ENCODE measurements at places on chromosomes 16 and 17.

GRCh38 chr17:67221062-67221998 lies 23.7 kb downstream of the HELZ start:
- DNase-seq: no peak

DNA sequence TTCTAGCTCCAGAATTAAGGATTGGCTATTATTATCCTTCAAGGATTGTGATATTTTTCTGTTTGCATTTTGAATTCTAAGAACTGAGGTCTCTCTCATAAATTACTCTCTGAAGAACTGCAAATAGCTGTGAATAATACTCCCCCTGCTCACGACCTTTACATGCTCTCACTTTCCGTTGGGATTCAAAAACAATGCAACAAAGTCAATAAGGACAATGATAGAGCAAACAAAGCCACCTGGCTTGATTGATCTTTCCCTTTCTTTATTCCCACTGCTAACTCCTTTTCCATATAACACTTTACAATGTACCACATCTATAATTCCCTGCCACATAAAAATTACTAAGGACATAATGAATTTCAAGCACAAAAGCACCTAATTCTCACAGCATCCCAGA lies 523.0 kb upstream of the CA10 start:
- DNase-seq: no peak

GRCh38 chr16:50567651-50568050 lies 19.5 kb downstream of the NKD1 start:
- DNase-seq: no peak

DNA sequence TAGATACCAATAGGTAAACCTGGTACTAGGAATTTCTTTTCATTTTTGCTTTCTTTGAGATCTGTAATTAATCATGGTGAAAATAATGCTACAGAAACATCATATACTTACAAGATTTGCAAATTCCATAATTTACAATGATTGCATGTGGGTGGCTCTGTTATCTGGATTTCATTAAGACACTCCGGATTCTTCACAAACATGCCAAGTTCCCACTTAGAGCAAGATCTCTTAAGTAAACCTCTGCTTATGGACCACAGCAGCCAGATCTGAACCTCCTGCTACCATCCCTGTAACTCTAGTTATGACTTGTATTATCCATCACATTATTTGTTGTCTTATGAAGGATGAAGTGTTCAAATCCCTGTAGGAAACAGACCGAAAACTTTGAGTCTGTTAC lies 424.7 kb downstream of the CDH13 start:
- no peak for DNase-seq

DNA sequence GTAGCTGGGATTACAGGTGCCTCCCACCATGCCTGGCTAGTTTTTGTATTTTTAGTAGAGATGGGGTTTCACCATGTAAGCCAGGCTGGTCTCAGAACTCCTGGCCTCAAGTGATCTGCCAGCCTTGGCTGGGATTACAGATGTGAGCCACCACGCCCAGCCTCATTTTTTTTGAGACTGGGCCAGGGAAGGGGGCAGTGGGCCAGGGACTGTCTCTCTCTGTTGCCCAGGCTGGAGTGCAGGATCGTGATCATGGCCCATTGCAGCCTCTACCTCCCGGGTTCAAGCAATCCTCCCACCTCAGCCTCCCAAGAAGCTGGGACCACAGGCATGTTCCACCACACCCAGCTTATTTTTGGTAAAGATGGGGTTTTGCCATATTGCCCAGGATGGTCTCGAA lies 16.0 kb downstream of the RSL1D1 start:
- DNase-seq: no peak

DNA sequence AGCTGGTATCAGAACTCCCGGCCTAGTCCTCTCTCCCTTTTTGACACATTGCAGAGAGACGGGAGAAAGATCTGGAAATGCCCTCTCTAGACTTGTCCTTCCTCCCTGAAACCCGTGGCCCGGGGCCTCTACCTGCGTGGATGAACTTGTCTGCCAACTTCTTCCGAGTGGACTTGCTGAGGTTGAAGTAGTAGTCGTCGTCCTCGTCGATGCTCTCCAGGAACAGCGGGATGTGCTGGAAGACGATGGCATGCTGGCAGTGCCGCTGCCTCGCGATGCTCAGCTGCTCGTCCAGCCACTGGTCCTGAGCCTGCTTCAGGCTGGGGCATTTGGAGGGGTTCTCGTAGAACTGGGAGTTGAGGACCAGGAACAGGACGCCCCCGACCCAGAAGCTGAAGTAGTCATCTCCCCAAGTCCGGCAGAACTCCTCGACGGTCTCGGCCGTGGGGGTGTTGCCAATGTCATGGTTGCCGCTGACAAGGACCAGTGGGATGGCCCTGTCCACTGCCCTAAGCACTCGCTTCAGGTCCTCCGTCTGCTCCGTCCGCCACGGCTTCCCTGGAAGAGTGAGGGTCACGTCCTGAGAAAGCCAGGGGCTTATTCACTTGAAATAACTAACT lies 99.1 kb downstream of the CPPED1 start:
- DNase-seq: no peak

GRCh38 chr17:73436954-73437353 lies 125.2 kb upstream of the CDC42EP4 start:
- no peak for DNase-seq

- peak; percentile 8 for DNase-seq
Measured at GRCh38 chr17:77725846-77726245, 232.7 kb upstream of the TNRC6C start.

DNA sequence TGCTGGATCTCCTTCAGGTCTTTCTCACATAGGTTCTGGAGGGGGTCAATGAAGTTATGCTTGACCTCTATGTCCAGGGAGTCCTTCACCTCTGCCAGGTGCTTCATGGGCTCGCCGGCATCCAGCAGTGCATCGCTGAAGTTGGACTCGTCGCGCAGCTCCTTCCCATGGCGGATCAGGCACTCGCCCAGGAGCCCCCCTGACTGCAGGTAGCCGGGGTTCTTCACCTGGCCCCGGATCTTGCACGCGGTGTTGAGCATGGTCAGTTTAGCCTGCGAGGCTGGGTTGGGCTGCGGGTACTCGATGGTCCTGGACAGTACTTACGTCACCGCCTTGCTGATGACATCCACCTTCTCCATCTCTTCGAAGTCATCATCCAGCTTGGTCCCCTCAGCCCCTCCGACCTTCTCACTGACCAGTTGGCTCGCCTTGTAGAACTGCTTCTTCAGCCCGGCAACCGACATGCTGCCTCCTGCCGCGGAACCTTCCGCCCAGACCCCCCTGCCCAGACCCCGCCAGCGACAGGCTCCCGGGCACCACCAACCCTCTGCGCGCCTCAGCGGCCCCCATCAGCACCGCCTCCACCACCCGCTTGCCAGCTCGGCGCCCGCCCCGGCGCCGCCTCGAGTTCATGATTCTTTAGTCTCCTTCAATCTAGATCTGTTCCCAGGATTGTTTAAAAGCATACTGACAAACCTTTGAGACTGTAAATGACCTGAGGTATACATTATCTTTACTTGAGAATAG lies 99.8 kb downstream of the KPNA2 start:
- no peak for DNase-seq

GRCh38 chr16:66713076-66713475 lies 16.5 kb upstream of the CMTM4 start:
- DNase-seq: no peak

GRCh38 chr17:45265821-45266220 lies 3.9 kb upstream of the SPATA32 start:
- DNase-seq: no peak

DNA sequence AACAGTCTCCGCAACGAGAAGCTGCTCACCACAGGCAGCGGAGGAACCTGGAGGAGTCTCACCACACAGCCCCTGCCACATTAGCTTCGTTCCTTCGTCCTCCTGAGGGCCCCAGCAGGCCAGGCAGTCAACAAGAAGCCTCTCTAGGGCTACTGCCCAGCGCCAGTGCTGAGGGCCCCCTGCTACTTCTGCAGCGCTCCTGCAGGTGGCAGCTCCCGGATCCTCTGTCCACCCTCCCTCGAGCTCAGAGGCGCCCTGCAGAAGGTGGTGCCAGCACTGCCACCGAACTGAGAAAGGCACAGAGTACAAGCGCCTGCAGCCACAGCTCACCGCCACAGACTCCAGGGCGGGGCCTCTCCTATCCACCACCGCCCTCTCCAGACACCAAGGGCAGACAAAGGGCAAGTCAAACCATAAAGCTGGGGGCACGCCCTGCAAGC lies 27.3 kb downstream of the KDM8 start:
- peak; percentile 70 for DNase-seq

DNA sequence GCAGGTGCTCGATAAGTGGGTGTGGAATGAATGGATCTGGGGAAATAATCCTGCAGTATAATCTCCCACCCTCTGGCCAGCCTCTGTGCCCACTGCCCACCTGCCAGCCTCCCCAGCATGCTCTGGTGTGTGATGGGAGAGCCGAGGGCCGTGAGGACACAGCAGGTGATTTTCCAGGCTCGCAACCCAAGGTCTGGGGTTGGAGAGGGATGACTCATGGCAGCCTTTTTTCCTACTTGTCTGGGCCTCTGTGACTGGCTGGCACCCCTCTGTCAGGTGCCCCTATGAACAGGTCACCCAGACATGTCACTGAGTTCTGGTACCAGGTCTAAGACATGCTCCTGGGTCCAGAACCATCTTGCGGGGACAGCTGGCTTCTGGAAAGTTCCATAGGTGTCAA lies 385.7 kb upstream of the TNRC6C start:
- DNase-seq: no peak

- no peak for DNase-seq
Measured at GRCh38 chr17:75065562-75066151, 18.6 kb downstream of the KCTD2 start.

GRCh38 chr17:56150649-56151048 lies 2.6 kb upstream of the ANKFN1 start:
- DNase-seq: no peak

DNA sequence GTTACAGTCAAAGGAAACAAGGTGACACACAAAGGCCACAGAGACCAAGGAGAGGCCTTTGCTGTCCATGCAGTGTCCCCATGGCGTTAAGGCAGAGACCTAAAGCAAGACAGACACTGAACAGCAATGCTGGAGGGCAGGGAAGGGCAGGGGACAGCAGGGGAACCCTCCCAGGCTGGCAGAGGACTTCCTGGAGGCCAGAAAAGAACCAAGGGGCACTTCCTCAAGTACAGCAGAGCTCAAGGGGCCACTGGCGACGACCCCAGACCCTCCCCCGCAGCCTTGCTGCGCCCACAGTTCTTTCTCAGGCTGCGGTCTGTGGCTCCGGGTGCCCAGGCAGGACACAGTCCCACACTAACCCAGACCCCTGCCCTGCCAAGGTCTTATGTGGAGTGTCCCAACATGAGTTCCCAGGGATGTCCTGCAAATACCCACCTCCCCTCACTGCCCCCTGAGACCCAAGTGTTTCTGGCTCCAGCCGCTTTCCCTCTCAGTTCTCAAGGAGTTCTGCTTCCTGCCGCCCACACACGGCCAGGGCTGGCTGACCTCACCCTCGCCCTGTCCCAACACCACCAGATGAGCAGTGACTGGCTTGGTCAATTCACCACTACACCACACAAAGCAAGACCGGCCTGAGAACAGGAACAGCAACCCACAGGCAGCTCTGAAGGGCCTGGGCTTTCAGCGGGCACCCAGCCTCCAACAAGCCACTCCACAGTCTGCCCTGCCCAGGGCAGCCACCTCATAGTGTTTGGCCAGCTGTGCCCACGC lies 4.2 kb downstream of the CLCN7 start:
- no peak for DNase-seq

- no peak for DNase-seq
Measured at GRCh38 chr16:9666834-9667480, 515.3 kb downstream of the GRIN2A start.

DNA sequence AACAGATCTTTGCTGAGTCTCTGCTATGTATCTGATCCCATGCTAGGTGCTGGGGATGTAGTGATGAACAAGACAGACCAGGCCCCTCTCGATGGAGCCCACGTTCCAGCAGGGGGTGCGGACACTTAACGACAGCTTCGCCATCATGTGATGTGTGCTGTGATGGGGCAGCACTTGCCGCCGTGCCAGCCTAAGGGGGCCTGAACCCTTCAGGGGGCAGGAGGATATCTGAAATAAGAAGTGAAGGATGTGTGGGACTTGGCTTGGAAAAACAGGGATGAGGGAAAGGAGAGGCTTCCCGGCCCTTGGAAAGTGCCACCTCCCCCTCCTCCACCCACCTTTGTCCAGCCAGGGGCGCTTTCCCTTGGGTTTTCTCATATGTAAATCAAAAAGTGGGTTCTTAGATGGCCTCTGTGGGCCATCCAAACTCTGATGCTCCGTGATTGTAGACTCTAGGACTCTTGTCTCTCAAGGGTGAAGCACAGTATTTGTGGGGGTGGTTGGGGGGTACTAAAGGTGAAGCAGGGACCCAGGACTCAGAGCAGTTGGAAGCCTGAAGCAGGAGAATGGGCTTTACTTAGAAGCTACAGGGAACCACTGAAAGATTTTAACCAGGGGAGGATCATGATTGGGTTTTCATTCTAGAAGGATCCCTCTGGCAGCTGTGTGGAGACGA lies 4.0 kb upstream of the DLX3 start:
- DNase-seq: no peak
